Activated B cell treated with CpG ODN at 0.5 μM for 24 hours (primary cell): ENCODE measurements at places on chromosomes 5 and 9. TPM values are rescaled to one million over a fixed set of nuclear protein-coding genes. Genes with fewer than 3 reads are reported as not detected.

GRCh38 chr5:149168276-149168906 lies 27.1 kb downstream of the ABLIM3 start:
- H3K27me3 ChIP-seq, result peaks cover 23% of the 10 kb centered on the region
- no peak overlapping the region for H3K4me3 ChIP-seq
- DNase-seq, result no peak
- no peak overlapping the region for H3K27ac ChIP-seq
- no peaks in the 10 kb centered on the region for H3K4me1 ChIP-seq

SLC25A2 gene
- 2.6 and 3.9 TPM in 2 replicates for total RNA-seq

AGXT2 gene
- total RNA-seq, result not detected in 2 replicates

DND1 gene
- 2.6 and 3.4 TPM in 2 replicates for total RNA-seq

GPX8 gene
- not detected in 2 replicates for total RNA-seq

GRCh38 chr9:76605321-76605900 lies 146.4 kb downstream of the GCNT1 start:
- H3K27ac ChIP-seq, result no peak overlapping the region
- no peak overlapping the region for H3K4me3 ChIP-seq
- no peaks in the 10 kb centered on the region for H3K36me3 ChIP-seq
- H3K27me3 ChIP-seq, result no peaks in the 10 kb centered on the region
- H3K4me1 ChIP-seq, result peaks cover 30% of the 10 kb centered on the region

DNA sequence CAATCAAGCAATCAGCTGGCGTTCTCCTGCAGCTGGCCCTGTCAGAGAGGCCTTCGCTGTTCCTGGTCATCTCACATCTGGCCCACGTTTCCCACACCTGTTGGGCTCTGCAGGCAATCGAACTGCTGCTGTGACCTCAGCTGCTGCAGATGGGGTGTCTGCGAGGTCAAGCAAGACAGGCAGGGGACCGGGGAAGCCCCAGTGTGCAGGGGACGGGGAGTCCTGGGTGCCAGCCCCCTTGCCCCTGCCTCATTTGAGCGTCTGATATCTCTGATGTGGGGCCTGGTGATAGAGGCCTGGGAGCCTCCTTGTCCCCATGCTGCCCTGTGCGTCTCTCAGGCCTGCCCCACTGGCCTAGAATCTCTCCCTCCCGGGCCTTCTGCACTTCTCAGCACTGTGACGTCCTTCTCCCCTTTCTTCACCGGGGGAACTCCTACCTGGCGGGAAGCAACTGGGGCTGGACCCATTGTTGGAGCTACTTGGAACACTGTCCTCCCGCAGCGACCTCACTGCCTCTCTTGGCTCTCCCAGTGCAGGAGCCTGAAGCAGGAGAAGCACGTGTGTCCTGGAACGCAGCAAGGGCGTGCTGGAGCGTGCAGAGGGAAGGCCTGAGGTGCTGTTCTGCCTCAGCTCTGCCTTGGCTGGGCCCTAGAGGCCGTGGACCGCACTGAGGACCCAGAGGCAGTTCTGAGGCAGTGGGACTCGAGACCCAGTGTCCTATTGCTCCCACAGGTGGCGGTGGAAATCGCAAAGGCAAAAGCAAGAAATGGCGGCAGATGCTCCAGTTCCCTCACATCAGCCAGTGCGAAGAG lies 3.9 kb downstream of the GRK6 start:
- peak overlapping the region; percentile 89 for H3K27ac ChIP-seq
- H3K36me3 ChIP-seq, result peaks cover 36% of the 10 kb centered on the region
- H3K4me3 ChIP-seq, result peak overlapping the region; percentile 88
- H3K27me3 ChIP-seq, result no peaks in the 10 kb centered on the region
- DNase-seq, result no peak

NUTM2G gene
- not detected in 2 replicates for total RNA-seq

NTNG2 gene
- 2.1 and 3.1 TPM in 2 replicates for total RNA-seq

ZNF484 gene
- 12.2 and 14.0 TPM in 2 replicates for total RNA-seq

DNA sequence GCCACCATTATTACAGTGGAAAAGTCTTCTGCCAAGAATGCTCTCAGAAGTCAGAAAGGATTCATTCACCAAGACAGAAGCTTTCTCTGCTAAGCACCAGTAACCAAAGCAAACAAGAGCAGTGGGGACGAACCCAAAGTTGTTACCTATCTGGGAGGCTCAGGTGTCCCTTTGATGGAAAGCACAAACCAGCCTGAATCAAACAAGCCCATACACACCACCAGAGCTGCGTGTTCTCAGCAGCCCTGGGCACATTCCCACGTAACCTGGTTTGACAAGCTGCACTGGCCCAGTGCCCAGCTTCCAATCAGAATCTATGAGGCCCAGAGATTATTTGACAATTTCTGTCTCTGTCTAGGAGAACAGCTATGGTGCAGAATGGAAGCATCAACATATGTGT lies 252.6 kb downstream of the ACTL7B start:
- peaks cover 2% of the 10 kb centered on the region for H3K27me3 ChIP-seq
- no peak overlapping the region for H3K27ac ChIP-seq
- DNase-seq, result no peak
- H3K4me3 ChIP-seq, result no peak overlapping the region
- H3K36me3 ChIP-seq, result no peaks in the 10 kb centered on the region

DNA sequence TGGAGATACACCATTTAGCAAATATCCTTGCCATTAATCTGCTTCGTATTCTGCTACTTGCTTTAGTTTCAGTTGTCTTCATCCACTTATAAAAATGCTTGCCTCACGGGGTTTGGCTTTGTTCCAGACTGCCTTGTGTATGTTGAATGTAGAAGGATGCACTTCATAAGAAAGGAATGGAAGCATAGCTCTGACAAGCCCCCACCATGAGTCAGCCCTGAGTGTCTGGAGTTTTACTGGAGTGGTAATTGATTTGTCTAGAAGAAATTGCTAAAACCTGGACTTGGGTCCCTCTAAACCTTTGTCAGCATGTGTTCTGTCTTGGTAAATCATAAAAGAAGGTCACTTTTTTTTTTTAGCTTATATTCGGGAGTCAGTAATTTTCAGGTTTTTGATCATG lies 4.6 kb downstream of the TEX48 start:
- H3K4me3 ChIP-seq, result no peak overlapping the region
- H3K4me1 ChIP-seq, result peaks cover 5% of the 10 kb centered on the region
- H3K27me3 ChIP-seq, result peaks cover 35% of the 10 kb centered on the region
- H3K27ac ChIP-seq, result no peak overlapping the region
- no peaks in the 10 kb centered on the region for H3K36me3 ChIP-seq

- peaks cover 11% of the 10 kb centered on the region for H3K36me3 ChIP-seq
- H3K27ac ChIP-seq, result no peak overlapping the region
- DNase-seq, result no peak
- H3K27me3 ChIP-seq, result no peaks in the 10 kb centered on the region
- H3K4me3 ChIP-seq, result no peak overlapping the region
Measured at GRCh38 chr5:172009536-172010270, 3.3 kb upstream of the FBXW11 start.

- no peak for DNase-seq
- H3K27me3 ChIP-seq, result no peaks in the 10 kb centered on the region
- H3K4me1 ChIP-seq, result peaks cover 7% of the 10 kb centered on the region
- no peaks in the 10 kb centered on the region for H3K36me3 ChIP-seq
Measured at GRCh38 chr9:92508018-92508820, 25.9 kb upstream of the ASPN start.

- no peak overlapping the region for H3K4me3 ChIP-seq
- no peak for DNase-seq
- H3K27me3 ChIP-seq, result peaks cover 5% of the 10 kb centered on the region
- H3K4me1 ChIP-seq, result no peaks in the 10 kb centered on the region
Measured at GRCh38 chr9:100690438-100690837, 112.6 kb downstream of the CAVIN4 start.

FOXD4L6 gene
- total RNA-seq, result not detected in 2 replicates
